ENCODE measurements at places on chromosomes 16 and 17.

GRCh38 chr17:66309793-66310192, 7.4 kb downstream of the PRKCA start:
- no peak for DNase-seq

GRCh38 chr17:559551-560431, 154.8 kb downstream of the VPS53 start:
- DNase-seq = no peak

DNA sequence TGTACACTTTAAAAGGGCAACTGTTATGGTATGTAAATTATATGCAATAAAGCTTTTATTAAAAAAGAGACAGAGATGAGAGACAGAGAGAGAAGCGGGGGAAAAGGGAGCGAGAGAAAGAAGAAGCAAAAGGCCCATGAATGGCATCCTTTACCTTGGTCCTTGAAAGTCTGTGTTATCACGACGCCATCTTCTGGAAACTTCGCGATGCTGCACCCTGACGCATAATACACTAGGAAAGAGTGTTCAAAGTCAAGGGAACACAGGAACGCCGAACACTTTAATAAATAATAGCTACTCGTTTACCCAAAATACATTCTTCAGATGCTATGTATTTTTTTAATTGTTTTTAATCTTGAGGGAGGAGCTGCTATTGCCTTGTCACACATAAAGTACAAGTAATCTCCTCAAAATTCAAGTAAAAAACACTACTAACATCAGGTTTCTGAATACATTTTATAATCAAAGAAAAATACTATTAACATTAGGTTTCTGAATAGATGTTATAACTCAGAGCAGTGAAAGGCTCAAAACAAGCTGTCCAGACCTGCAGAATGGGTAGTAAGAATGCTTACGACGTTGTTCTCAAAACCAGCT, 23.0 kb upstream of the SLC38A8 start:
- no peak for DNase-seq

DNA sequence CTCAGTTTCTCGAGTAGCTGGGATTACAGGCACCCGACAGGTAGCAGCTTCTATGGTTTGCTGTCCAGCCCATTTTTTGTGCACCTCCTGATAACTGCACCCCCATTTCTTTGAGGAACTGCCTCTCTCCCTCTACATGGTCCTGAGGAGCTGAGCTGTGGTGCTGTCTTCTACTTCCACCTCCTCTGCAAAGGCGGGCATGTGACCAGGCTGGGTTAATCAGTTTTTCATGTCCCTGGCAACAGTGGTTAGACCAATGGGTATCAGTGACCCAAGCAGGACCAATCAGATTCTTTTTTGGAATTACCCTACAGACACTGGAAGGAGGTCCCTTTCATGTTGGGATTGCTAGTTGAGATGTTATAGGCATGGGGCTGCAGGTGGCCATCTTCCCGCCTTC, 41.3 kb downstream of the TBX21 start:
- DNase-seq = no peak

GRCh38 chr17:18318117-18318516, 3.0 kb downstream of the SMCR8 start:
- no peak for DNase-seq

- no peak for DNase-seq
These were observed 10.8 kb upstream of the DRG2 start for GRCh38 chr17:18076936-18077335.

GRCh38 chr17:76267051-76267576, 2.0 kb downstream of the UBALD2 start:
- DNase-seq = no peak

DNA sequence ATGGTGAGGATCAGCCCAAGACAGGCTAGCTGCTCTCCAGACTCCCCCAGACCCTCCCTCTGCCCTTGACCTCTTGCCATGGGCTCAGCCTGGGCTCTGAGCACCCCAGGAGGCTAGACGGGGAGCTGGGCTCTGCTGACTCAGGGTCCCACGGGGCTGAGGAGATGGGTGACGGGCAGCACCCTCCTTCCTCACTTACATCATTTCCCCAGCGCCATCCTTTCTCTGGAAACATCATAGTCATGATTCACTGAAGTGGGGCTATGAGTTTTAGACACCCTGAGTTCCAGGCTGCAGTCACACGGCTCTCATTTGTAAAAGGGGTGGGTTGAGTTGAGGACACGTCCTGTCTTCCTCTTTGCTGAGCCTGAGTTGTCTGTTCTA, 3.0 kb upstream of the ITGAX start:
- no peak for DNase-seq

DNA sequence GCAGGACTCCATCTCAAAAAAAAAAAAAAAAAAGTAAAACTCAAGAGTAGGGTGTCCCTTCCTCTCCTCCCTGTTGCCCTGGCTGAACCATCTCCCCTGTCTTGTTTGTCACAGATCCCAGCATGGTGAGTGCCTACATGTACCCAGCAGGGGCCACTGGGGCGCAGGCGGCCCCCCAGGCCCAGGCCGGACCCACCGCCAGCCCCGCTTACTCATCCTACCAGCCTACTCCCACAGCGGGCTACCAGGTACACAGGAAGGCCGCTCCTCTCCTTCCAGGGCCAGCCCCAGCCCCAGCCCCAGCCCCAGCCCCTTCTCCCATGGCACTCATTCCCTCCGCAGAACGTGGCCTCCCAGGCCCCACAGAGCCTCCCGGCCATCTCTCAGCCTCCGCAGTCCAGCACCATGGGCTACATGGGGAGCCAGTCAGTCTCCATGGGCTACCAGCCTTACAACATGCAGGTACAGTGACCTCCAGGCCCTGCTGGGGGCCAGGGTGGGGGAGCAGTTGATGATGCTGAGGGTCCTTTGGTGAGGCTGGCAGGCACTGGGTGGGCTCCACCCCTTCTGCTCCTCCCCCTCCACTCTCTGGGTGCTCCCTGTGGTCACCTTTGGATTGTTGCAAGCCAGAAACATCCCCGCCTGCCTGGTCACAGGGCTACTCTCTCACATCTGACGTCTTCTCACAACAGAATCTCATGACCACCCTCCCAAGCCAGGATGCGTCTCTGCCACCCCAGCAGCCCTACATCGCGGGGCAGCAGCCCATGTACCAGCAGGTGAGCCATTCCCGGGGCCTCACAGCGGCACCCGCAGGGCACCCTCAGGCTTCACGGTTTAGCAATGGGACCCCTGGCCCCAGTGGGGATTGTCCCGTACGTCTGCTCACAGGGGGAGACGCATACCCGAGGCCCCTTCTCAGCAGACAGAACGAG, 2.5 kb upstream of the MRPL12 start:
- no peak for DNase-seq

DNA sequence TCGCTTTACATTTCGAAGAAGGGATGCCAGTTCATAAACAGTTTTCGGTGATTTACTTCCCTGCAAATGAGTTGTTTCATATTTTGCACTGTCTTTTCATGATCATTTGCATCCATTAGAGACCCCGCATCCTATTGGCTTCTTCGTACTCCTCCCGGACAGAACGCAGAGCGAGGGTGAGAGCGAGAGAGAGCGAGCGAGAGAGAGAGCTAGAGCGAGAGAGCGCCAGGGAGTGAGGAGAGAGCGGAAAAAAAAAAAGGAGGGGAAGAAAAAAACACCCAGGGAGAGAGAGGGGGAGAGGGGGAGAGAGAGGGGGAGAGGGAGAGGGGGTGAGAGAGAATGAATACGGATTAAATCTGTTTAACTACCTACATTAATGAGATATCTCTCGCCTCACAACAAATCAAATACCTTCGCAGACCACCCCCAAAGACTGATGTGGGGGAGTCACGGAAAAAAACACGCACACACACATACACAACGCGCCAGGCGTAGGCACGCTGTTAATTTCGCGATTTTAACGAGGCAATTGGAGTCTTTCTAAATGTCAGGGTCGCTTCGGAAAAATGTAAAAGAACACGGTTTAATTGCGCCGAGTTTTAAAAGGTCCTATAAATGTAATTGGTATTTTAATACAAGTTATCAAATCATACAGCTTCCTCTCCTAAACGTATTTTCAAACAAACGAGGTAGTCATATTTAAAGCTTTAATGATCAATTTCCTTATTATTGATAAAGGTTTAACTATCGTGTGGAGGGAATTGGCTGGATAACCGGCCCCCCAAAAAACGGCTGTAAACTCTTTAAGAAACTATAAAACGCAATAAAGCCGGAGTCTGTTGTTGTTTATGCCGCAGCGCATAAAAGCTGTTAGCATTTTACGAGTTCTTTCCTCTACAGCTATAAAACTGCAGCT, at the start of gene HOXB8:
Gene HOXB8 (minus strand): TSS at position 246 of the 916 bp plus-strand sequence. CDS start 588 bp downstream, outside the sequence.
- no peak for DNase-seq

DNA sequence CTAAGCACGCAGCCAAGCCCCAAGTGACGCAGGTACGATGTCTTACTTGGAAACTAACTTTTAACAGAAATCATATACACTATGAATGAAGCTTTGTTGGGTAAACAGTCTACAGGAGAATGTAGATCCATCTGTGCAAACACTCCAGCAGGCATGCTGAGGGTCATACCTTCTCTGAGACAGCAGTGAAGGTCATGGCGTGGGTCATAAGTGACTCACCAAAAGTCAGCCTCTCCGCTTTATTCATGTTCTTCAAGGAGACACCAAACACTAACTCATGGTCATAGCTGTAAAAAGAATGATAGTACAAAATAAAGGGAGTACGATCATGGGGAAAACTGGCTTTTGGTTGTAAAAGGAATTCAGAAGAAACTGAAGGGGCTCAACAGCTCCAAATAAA, 20.6 kb downstream of the BLMH start:
- no peak for DNase-seq

- no peak for DNase-seq
These were observed 7.2 kb downstream of the SUPT4H1 start for GRCh38 chr17:58344791-58345157.

- no peak for DNase-seq
These were observed 956 bp upstream of the IST1 start for GRCh38 chr16:71894229-71894920.

DNA sequence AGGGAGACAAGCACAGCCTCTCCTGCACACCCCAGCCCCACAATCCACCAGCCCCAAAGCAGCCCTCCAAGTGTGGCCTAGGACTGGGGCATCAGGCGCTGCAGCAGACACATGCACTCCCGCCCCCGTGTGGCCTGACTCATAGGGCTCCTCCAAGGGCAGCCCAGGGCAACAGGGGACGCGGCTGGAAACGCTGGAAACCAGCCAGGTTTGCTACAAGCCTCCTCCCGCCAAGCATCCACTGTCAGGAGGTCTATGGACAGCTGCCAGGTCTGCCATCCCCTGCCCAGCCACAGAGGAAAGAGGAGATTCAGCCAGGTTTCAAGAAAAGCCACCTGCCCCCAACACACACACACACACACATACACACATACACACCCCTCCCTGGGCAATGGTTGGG, 25.8 kb downstream of the SRCIN1 start:
- DNase-seq = no peak

Measured in stimulated activated CD8-positive, alpha-beta memory T cell treated with anti-CD3 and anti-CD28 coated beads, Interleukin-4, amount 100 ng/mL, for 1 hour (primary cell).